IPS DF 6.9 (cell line): ENCODE measurements at places on chromosomes 1 and 21.

- DNase-seq, result no peak
Measured at GRCh38 chr21:42461881-42462877, 33.8 kb downstream of the RSPH1 start.

GRCh38 chr1:7993593-7994479 lies 32.3 kb downstream of the ERRFI1 start:
- no peak for DNase-seq

DNA sequence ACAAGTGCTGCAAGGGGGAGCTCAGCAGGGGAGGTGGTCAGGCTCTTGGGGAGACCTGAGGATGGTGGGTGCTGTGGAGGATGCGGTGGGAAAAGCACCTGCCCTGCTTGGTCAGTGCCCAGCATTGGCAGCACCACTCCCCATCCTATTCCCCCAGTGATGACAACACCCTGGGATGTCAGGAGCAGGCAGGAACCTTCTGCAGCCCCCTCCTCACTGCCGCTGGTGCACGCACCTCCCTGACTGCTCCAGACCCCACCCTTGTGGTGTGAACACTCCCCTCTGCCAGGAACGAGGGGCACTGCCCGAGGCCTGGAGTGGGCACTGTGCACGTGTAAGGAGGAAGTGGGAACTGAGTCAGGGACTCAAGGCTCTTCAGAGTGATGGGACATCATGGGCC lies 12.5 kb downstream of the TMPRSS3 start:
- DNase-seq, result no peak

- no peak for DNase-seq
Measured at GRCh38 chr1:236154671-236155398, 12.5 kb downstream of the GPR137B start.

GRCh38 chr1:24986372-24986965 lies 56.4 kb upstream of the RUNX3 start:
- DNase-seq, result no peak

GRCh38 chr1:6588128-6588892 lies 8.5 kb downstream of the ZBTB48 start:
- DNase-seq, result no peak

GRCh38 chr1:195899762-195900352 lies 708.4 kb downstream of the KCNT2 start:
- no peak for DNase-seq

GRCh38 chr1:4425892-4426291 lies 228.5 kb upstream of the AJAP1 start:
- no peak for DNase-seq

GRCh38 chr1:161199506-161200139 lies 769 bp upstream of the ADAMTS4 start:
- DNase-seq, result no peak

DNA sequence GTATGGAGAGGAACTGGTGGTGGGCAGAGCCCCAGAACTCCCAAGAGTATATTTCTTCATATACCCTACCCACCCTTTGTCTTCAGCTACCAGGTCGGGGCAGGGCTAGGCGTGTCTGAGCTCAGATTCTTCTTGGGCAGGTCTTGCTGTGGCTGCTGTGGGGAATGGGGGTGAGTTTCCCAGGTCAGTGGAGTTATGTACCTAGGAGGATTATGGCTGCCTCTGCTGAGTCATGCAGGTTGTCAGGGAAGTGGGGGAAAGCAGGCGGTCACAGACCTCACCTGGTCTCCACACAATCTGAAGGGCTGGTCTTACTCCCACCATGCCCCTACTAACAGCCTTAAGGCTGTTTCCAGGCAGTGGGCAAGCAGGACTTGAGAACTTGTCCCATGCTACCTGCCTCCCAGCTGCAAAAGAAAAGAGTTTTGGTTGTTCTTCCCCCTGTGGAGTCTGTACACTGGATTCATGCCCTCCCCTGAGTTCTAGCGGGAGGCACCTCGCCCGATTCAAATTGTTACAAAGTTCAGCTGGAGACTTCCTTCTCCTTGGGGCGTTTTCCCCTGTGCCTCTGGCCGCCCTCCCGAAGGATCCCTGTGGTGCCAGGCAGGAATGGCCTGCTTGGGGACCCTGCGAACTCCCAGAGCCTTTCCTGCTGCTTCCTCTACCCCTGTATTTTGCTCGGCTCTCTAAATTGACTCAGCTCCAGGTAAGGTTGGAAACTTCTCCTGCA lies 58.6 kb downstream of the NPHS2 start:
- no peak for DNase-seq

- no peak for DNase-seq
Measured at GRCh38 chr1:17392199-17392740, 20.3 kb downstream of the PADI6 start.

DNA sequence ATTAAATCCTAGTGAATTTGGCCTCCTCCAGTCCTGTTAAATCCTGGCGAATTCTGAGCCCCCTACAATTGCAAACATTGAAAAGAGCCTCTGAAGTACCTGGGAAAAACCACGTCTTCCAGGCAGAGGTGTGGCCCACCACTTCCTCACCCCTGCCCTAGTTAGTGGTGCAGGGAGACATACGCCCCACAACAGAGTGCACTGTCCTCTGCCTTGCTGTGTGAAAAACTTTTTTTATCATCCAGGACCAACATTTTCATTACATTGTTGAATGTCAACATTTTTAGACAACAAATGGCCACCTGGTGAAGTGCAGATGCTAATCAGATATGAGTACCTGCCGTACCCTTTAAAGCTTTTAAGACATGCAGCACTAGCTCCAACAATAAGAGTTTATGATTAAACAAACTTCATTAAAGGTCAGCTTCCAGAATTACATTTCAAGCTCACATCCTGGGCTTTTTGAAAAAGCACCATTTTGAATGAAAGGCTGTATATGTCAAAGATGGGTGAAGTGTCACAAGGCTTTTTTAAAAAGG lies 13.6 kb upstream of the TMPRSS2 start:
- DNase-seq, result no peak

- DNase-seq, result peak; percentile 29
Measured at GRCh38 chr1:151443846-151444782, 15.2 kb downstream of the POGZ start.

- peak; percentile 58 for DNase-seq
Measured at GRCh38 chr1:110412576-110412975, 5.1 kb upstream of the LAMTOR5 start.

GRCh38 chr1:8431019-8431418 lies 113.1 kb downstream of the SLC45A1 start:
- DNase-seq, result no peak

GRCh38 chr1:3454811-3455618 lies 550 bp downstream of the ARHGEF16 start:
- DNase-seq, result no peak

DNA sequence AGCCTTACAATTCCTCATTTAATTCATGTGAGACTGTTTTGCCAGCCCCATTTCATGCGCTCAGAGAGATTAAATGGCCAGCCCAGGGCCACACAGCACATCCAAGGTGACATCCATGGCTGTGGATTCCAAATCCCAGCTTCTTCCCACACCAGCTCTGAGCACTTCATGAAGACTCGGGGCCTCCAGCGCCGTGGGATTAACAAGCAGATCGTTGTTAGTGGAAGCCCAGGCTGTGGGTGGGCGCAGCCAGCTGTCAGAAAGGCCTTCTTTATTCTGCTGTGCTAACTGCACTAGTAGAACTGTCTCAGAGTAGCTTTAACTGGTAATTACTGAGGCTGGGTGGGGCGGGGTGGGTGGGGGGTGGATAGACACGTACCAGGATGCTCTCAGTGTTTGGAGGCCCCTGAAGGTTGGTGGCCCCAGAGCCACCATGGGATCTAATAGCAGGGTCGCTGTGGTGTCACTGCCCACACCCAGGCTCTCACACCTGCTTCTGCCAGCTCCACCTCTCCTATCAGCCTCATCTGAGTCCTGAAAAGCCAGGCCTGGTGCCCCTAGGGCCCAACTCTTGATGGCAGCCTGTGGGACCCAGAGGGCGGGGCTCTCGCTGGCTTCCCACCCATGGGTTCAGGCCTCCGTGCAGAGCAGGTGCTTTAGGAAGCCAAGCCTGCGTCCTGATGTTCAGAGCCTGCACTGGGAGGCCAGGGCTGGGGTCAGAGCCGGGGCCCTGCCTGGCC lies 3.4 kb downstream of the BMP8A start:
- no peak for DNase-seq

GRCh38 chr1:36223996-36224536 lies at the start of gene THRAP3:
THRAP3 (plus strand) TSS chr1:36224443; CDS start chr1:36282564, 58,121 bp downstream.
- peak; percentile 99 for DNase-seq

GRCh38 chr1:185674201-185674600 lies 60.0 kb upstream of the HMCN1 start:
- no peak for DNase-seq

DNA sequence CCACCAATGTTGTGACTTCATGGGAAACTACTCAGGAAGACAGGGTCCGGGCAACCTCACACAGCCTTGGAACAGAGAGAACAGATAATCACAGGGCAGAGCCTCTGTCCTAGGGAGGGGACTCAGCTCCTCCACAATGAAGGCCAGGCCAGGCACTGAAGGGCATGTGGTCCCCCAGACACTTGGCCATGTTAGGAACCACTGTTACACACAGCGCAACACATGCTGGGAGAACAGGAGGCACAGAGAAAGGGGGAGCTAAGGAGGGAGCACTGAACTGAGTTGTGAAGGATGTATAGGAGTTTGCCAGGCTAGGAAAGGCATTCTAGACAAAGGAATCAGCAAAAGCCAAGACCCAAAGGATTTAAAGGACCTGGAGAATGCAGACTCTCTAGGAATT lies 127.6 kb downstream of the DMRTB1 start:
- DNase-seq, result no peak

- no peak for DNase-seq
Measured at GRCh38 chr1:32500387-32501209, 35.7 kb downstream of the ZBTB8B start.

DNA sequence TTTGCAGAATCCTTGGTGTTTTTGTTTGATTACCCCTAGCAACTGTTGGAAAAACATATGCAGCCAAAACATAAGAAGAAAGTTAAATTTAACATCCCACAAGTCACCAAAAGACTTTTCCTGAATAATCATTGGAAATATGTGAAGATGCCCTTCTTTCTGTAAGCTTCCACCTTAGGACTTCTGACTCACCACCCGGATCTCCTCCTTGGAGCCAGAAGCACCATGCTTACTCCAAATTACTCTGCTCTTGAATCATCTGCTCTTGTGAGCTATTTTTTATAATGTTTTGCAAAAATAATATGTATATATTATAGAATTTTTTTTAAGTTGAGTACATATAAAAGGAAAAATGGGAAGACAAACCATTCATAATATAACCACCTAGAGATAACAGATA lies 391.7 kb downstream of the KCTD3 start:
- no peak for DNase-seq

GRCh38 chr1:4652631-4653327 lies 1.6 kb upstream of the AJAP1 start:
- DNase-seq, result no peak

GRCh38 chr1:84254703-84255238 lies 46.7 kb upstream of the SAMD13 start:
- no peak for DNase-seq

- no peak for DNase-seq
Measured at GRCh38 chr1:48027533-48027835, 30.3 kb upstream of the TRABD2B start.

DNA sequence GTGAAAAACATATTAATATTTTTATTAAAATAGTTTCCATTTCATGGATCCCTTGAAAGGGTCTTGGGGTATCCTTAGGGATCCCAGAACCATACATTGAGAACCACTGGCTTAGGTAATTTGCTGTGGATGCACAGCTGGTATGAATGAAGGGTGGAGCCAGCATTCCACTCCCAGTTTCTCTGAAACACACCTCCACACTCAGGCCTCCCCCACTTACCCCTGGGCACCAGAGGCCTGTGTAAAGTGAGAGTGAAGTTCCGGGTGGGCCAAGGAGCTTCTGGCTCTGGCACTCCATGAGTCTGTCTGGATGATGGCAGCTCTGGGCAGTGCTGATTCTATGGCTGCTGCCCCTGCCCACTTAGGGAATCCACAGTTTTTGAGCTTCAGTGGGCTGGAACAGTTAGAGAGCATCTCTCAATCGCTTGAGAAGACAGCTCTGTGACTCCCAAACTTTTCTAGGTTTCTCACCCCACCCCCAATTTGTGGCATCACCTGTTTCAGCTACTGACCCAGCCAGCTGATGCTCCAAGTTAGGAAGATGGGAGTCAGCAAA lies 57.8 kb upstream of the CD1D start:
- no peak for DNase-seq

- DNase-seq, result no peak
Measured at GRCh38 chr1:66932291-66932690, 7.5 kb downstream of the MIER1 start.

- no peak for DNase-seq
Measured at GRCh38 chr1:34970220-34970735, 14.9 kb downstream of the TMEM35B start.

- DNase-seq, result peak; percentile 67
Measured at GRCh38 chr1:119711804-119712341, at the start of gene PHGDH. PHGDH (plus strand) TSS chr1:119711934; CDS start chr1:119712023, 89 bp downstream.

GRCh38 chr1:115377411-115377810 lies 39.4 kb upstream of the NGF start:
- DNase-seq, result no peak

GRCh38 chr1:103125219-103125618 lies 16.9 kb upstream of the COL11A1 start:
- DNase-seq, result no peak

DNA sequence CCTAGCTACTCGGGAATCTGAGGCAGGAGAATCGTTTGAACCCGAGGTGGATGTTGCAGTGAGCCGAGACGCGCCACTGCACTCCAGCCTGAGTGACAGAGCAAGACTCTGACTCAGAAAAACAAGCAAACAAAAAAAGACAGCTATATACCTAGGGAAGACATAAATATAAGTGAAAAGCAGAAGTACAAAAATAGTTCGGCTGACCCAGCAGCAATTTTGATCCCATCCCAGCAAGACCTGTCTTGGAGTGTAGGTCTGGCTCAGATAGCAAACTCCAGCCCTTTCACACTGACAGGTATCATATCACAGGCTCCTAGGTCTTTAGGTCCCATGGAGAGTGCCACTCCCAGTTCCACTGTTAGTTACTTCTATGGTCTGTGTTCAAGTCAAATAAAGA lies 14.6 kb downstream of the MTX1 start:
- DNase-seq, result no peak
